ENCODE measurements at places on chromosomes 6 and 20.

DNA sequence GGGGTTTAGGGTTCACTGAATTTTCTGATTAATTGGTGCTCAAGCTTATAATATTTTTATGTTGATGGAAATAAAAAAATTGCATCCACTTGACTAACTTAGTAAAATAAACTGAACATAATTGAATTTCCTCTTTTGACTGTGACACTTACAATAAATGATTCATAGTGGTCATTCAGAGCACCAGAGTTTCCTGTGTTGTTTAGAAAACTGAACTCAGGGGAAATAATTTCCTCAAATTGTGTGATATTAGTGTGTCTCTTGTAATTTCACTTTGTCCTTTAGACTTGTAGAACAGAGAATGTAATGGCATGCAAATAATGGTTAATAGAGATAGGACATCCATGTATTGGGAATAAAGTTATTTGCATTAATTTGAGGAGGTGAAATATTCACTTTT, 319.7 kb upstream of the MAN1A1 start:
- DNase-seq, result no peak

DNA sequence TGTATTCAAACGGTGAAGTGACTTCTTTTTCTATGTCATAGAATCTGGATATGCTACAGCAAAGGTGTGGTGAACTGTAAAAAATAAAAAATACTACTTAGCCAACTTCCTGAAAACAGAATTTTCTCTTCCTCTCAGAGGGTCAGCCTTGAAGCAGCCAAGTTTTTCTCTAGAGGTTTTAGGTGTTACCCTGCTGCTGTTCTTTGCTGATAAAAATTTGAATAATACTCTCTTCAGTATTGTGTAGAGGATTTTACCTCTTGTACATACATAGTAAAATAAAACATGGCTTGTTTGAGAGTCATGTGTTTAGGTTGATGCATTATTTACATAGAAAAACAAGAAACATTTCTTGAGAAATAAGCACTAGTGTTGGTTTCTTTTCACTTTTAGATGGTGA, 458.4 kb downstream of the TBC1D32 start:
- DNase-seq, result no peak

DNA sequence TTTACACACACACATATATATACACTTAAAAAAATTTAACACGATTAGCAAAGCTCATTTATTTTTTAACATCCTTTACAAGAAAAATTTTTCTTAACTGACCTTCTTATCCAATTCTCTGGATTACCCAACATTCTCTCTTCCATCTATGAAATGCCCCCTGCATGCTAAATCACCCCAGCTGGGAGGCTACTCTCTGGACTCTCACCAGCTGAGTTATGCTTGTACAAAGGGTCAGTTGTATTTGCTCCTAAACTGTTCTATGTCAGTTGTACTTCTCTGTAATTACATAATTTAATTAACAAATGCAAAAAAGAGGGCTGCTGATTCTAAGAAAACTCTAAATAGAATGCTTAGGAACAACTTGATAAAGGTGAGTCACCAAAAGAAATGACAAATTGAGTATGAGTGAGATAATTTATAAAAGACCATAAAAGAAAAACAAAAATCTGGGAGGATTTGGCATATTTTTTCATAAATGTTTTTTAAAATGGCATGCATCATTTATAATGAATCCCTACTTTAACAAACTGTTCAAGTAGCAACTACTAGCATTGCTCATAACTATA, 120.5 kb downstream of the KIF13A start:
- DNase-seq, result no peak

- no peak for DNase-seq
These were observed 218.3 kb downstream of the TAF4 start for GRCh38 chr20:61847420-61847748.

DNA sequence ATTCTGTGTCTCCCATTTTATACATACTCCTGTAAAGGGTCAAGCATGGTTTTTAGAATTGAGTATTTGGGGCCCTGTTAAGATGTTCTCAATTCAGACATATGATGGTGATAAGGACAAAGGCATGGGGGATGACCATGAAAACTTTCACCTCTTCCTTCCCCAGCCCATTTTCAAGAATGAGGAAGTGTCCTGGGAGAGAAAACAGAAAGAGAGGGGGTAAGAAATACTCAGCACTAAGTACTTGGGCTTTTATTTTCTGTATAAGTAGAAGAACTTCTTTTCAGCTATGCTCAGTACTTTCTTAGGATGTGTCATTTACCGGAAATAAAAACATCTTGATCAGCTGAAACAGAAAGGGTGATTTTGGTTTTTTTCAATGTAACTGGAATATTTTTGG, 10.9 kb upstream of the MBOAT1 start:
- no peak for DNase-seq

DNA sequence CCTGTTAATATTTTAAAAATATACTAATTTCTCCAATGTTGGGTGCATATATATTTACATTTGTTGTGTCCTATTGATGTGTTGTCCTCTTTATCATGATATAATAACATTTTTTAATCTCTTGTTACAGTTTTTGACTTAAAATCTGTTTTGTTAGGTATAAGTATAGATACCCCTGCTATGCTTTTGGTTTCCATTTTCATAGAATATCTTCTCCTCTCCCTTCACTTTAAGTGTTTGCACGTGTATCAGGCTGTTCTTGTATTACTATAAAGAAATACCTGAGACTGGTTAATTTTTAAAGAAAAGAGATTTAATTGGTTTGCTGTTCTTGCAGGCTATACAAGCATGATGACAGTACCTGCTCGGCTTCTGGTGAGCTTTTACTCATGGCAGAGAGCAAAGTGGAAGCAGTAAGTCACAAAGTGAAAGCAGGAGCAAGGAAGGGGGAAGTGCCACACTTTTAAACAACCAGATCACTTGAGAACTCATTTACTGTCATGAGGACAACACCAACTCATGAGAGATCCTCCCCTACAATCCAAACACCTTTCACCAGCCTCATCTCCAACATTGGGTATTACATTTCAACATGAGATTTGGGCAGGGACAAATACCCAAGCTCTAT, 340.5 kb upstream of the SYNCRIP start:
- no peak for DNase-seq

DNA sequence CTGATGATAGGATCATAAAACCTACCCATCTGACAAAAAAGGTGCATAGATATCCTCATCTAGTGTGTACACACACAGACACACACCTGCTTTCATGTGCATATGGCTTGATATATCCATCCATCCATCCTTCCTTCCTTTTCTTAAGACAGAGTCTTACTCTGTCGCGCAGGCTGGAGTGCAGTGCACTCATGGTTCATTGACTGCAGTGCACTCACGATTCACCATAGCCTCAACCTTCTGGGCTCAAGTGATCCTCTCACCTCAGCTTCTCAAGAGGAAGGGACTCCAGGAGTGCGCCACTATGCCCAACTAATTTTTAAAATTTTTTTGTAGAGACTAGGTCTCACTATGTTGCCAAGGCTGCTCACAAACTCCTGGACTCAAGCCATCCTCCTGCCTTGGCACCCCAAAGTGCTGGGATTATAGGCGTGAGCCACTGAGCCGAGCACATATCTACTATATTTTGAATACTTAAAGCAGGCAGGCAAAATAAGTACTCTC, 27.1 kb downstream of the ADNP start:
- no peak for DNase-seq

- DNase-seq, result no peak
These were observed 97.4 kb downstream of the PDSS2 start for GRCh38 chr6:107361753-107362604.

- no peak for DNase-seq
These were observed 38.9 kb downstream of the BMP5 start for GRCh38 chr6:55836481-55836880.

DNA sequence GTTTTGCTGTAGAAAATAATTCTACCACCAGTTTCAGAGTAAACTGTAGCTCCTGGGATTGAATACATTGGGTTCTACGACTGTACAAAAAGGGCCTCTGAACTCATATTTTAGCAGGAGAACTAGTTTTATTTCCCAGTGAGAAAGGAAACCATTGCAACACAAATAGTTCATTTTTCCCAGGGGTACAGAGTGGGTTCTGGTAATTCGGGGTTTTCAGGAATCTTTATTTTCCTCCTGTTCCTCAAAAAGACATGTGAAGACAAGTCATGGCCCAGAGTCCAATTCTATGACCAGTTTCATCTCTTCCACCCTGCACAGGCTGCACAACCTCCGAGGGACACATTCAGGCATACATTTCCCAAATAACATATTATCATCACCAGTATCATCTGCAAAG, 222.1 kb downstream of the HIVEP2 start:
- no peak for DNase-seq

DNA sequence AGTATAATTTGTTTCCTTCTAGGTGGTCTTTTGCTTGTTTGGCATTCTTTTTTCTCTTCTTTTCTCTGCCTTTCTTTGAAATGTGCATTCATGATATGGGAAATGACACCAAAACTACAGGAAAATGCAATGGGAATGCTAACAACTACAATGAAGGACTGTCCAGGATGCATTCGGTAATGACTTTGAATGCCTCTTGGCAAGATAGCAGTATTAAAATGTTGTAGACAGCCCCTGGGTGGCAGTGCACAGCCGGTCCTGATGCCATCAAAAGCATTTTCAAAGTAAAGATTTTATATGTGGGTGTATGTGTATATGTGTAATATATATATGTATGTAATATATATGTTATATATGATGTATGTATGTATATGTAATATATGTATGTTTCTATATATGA, 218.8 kb upstream of the MMS22L start:
- DNase-seq, result no peak

- no peak for DNase-seq
These were observed 5.3 kb upstream of the GUCA1B start for GRCh38 chr6:42200035-42200434.

- DNase-seq, result no peak
These were observed 1111.4 kb upstream of the CITED2 start for GRCh38 chr6:140485740-140486449.

- DNase-seq, result no peak
These were observed 118.9 kb upstream of the CEP162 start for GRCh38 chr6:84346372-84346771.

DNA sequence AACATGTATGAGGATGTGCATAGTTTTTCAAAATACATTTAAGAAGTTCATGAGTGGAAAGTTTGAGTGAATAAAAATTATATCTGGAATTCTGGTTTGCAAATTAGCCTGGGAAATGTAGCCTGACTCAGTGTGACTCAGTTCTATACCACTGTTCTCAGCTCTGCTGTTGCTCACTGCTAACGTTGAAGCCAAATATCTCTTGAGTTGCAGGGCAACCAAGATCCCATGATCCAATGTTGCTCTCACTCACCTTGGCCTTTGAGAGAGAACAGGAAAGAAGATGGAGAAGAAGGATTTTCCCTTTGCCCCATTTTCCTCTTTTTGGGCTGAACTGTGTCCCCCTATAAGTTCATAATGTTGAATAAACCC, 28.9 kb downstream of the PSMB9 start:
- no peak for DNase-seq

DNA sequence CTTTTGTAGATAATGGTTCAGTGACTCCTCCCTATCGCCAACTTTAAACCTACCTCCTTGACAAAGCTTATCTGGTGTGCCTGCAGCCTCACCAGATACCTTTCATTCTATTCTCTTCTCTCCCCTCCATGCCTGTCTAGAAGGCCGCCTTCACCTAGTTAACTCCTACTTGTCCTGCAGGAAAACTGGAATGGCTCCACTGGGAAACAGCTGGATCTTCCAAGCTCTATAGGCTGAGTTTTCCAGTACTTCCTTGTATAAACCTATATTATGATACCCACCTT, 6.2 kb downstream of the PRKN start:
- no peak for DNase-seq

GRCh38 chr6:43891072-43891870, 121.3 kb downstream of the VEGFA start:
- no peak for DNase-seq

GRCh38 chr6:104413767-104414166, 446.0 kb downstream of the HACE1 start:
- DNase-seq, result no peak

DNA sequence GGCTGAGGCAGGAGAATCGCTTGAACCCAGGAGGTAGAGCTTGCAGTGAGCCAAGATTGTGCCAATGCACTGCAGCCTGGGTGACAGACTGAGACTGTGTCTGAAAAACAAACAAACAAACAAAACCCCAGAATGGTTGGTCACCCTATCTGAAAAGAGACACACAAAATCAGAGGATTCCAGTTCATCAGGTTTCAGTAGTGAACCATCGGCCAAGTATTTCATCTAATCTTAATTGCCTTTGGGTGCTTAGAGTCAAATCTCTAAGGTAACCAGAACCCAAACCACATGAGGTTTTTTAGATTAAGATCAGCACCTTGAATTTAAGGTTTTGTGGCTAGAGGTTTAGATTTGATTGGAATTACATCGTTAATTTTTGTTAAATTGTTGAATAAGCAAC, 8.3 kb upstream of the ZBTB2 start:
- no peak for DNase-seq

GRCh38 chr6:46305833-46306232, 135.1 kb upstream of the ENPP5 start:
- DNase-seq, result no peak

GRCh38 chr20:44598423-44599305, 16.3 kb downstream of the PKIG start:
- DNase-seq, result no peak

- no peak for DNase-seq
These were observed 917.9 kb downstream of the KIF16B start for GRCh38 chr20:15655295-15655874.

DNA sequence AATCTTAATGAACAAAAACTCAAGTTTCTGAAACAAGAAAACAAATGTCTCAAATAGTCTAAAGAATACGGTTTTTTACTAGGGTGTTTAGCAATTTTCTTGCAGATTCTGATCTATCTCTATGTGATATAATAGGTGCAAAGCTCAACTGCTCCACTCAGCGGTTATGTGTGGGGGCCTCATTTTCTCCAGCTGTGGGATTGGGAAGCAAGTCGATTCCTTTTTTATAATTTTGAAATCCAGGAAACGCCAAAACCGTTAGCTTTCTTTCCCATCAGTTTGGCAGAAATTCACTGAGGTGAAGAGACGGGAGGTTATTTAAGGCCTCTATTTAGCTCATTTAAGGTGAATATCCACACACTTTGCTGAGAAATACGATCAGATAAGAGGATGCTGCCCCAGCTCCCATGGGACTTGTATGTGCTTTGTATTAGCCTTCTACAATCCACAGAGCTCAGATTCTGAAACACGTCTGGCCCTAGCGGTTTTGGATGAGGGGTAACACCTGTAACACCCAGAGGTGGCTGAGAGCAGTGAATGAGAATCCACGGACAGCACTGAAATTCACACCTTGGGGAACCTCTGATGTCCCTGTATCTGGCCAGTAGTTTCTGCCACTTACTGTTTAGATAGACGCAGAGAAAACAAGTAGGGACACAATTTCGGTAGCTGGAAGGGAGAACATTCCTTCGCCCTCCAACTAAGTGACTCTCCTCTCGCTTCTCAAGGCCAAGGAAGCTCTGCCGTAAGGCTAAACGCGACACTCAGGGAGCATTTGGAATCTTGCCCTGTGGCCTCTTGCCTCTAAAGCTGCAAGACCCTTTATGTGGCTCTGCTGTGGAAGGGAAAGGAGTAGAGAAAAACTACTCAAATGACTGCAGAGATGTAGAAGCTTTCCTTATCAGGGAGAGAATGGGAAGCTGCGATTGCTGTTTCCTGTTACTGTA, 6.5 kb upstream of the BCAS4 start:
- no peak for DNase-seq
